Activated T-cell treated with anti-CD3 and anti-CD28 coated beads for 24 hours (primary cell): ENCODE measurements at places on chromosomes 1 and 21.

DNA sequence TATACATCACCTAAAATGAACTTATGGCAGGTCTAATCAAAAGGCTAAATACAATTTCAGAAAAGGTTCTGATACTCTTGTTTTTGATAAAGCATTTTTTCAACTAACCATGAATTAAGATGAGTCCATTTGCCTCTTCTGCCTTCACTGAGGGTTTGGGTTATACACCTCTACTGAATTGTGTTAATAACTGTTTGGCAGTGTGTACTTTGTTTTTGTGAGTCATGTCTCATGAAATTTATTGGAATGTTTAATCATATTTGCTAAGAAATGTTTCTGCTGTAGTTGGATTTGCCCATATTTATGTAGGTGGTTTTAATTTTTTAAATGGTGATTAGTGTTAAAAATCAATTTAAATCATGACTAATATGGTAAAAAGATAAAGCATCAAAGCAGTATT lies 190.5 kb downstream of the HS2ST1 start:
- DNase-seq, result no peak

GRCh38 chr1:119410961-119411360 lies 4.0 kb upstream of the HSD3B2 start:
- no peak for DNase-seq

DNA sequence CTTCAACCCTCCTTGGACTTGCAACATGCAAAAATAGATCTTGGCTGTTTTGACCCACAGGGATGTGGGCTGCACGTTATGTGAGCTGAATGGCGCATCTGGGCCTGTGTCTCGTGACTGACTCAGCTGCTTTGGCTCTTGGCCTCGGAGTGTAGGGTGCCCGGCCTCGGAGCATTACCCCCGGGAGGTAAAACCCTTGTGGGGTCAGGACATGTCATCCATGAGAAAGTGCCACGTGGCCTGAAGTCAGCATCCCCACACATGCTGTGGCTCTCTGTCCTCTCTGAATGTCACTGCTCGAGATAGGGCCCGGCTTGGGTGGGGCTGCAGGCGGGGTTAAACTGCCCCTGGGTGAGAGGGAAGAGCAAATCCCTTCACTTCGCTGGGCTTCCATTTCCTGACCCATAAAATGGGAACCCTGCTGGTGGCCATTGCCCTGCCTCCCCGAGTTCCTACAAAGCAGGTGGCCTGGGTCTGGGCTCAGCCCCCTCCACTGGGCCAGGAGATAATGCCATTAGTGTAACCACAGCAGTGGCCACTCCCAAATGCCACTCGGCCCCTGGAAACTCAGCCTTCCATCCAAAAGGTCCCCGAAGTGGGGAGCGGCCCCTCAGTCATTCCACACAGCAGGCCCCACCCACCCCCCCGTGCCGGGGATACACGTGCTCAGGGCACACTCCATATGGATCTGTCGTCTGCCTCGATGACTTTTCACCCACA lies 22.8 kb upstream of the TSPEAR start:
- DNase-seq, result no peak

DNA sequence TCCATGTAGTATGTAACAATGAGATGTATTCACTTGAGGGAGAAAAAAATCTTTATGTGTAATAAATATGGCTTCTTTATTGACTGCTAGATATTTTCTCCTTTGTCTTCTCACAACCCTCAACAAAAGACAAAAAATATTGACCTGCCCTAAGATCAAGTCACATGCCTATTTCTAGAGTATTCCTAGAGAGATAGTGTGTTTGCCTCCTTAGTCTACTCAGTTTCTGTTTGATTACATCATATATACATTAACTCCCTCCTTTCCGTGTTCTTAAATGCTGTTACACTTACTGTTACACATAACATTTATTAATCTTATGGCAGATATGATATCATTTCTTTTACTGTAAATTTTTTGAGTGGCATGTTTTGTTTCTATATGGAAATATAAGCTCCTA lies 281.6 kb upstream of the RGS18 start:
- no peak for DNase-seq

DNA sequence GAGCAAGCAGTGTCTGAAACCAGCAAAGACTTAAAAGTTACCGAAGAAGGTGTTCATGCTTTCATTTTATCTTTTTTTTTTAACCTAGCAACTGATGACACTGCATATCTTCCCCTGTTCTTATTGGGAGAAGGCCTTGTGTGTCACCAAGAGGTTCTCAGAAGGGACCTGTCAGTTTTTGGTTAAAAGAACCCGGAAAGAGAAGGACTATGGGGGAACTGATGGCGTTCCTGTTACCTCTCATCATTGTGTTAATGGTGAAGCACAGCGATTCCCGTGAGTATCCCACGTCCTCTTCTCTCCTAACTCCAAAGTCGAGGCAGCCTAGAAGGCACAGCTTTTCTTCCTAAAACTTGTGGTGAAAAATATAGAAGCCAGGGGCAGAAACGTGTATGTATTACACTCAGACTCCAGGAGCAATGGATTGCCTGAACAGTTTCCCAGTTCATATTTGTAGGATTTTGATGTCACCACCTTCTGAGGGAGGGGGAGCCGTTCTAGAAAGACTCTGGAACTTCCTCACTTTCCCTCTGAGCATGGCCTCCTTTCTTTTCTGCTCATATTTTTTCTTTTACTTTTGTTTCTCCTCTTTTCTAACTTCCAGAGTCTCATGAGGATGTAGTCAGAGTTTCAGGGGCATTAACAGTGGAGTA lies at the start of gene MR1:
Gene MR1 (plus strand): TSS at position 185 of the 653 bp plus-strand sequence. CDS start 25 bp downstream, at position 210.
- peak; percentile 26 for DNase-seq

DNA sequence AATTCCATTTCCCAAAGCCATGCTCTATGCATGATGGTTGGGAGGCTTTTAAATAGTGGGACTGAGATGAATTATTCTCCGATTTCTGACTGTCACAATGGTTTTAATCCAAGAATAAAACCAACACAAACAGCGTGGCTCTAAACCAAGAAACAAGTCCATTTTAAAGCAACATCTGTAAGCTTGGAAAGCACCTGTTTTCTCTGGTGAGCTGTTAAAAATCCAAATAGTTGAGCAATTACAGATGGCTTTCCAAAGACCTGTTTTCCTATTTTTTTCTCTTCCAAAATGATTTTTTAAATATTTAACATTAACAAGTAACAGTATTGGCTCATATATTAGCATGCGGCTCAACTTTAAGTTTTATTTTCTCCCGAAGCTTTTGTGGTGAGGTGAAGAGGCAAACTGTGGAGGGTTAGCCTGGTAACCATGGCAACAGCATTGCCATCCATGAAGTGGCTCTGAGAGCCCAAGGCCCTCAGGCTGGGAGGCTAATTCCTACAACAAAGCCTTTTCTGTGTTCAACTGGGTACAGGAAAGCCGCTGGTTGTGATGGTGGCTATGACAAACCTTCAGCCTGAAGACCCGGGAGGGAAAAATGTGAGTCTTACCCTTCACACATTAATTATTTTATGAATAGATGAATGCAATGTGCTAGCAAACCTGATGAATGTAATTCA lies 56.7 kb upstream of the B3GALT5 start:
- DNase-seq, result no peak
